IMR-90 (cell line): ENCODE measurements at places on chromosomes 11 and 22. TPM values are rescaled to one million over a fixed set of nuclear protein-coding genes. Genes with fewer than 3 reads are reported as not detected.

- no peak for DNase-seq
Observed at GRCh38 chr11:45572354-45573123, 92.9 kb downstream of the CHST1 start.

DNA sequence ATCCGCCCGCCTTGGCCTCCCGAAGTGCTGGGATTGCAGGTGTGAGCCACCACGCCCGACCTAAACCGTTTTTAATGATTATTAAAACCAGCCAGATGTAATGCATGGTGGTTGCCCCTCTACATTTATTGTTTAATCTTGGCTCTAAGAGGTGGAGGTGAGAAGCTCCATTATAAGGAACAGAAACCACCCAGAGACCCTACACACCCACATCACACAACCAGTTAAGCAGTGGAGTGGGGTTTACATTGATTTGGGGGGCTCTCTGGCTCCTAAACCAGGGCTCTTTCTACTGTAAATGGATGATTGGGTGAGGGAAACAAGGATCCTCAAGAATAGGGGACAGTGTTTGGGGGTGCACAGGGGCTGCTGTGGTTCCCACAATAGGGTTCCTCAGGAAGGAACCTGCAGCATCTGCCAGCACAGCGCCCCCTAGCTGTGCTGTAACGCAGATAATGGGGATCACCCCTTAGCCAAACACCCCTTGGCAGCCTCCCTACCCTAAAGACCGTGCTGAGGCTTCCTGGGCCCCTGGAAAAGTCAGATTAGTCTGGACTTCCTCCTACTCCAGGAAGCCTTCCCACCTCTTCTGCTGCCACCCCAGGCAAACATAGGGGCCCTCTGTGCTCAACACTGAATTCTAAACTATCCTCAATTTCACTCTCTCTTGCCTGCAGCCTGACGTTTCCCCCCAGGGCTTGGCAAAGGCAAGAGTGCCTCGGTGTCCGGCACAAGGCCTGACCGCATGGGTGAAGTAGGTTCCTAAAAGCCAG is 2.4 kb downstream of the MPST start:
- DNase-seq = peak; percentile 34

- no peak for DNase-seq
Observed at GRCh38 chr11:122755409-122755808, 82.9 kb upstream of the CRTAM start.

DNA sequence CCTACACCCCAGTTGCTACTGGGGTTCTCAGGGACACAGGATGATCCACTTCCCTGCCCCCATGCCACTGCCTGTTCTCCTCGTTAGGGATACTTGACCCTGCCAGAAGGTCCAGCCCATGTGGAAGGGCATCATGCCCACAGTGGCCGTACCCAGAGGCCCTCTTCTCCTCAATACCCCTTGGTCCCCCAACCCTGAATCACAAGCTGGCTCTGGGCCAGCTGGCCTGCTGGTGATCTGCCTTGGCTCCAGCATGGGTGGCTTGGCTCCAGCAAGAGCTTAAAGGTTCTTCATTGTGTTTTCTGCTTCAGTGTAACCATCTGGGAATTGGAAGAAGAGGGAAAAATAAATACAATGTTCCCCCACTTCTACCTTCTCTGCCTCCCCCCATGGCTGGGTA is 11.1 kb upstream of the TPBGL start:
- DNase-seq = no peak

- peak; percentile 37 for DNase-seq
Observed at GRCh38 chr22:35349704-35350538, 31.0 kb upstream of the HMOX1 start.

GRCh38 chr11:109338131-109338530 is 83.9 kb upstream of the C11orf87 start:
- no peak for DNase-seq

DNA sequence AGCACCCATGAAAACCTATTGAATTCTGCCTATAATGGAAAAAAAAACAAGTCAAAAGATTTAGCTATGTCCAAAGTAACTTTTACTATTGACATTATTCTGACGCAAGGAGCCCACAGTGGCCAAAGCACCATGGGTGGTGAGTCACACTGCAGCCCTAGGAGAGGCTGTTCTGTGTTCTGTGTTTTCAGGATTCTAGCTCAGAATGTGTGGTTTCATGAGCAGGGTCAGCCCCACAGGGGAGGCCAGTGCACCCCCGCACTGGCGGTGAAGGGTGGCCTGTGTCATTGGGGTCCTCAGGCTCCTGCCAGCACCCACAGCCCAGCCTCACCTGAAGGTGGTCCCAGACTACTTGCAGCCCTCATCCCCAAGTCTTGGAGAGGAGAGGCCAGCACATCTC is 112.2 kb downstream of the BRD1 start:
- no peak for DNase-seq

- no peak for DNase-seq
Observed at GRCh38 chr11:132123854-132124835, 753.7 kb downstream of the NTM start.

DNA sequence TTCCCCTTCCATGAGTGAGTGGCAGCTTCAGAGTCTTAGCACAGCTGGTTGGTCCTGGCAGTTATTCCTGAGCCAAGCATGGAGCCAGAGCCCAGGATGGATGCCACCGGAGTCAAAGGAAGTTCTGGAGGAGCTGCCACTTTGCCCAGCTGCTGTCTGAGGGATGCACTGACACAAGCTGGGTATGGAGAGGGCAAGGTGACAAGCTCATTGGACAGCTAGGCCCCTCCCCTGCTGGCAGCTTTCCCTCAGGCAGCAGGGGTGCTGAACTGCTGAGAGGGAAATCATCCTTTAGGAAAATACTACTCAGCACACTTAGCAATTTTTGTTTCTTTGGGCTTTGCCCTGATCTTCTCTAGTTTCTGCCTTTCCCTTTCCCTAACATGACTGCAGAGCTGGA is 99.3 kb upstream of the SESN3 start:
- no peak for DNase-seq

GRCh38 chr11:13468750-13469149 is 5.7 kb upstream of the BTBD10 start:
- no peak for DNase-seq

DNA sequence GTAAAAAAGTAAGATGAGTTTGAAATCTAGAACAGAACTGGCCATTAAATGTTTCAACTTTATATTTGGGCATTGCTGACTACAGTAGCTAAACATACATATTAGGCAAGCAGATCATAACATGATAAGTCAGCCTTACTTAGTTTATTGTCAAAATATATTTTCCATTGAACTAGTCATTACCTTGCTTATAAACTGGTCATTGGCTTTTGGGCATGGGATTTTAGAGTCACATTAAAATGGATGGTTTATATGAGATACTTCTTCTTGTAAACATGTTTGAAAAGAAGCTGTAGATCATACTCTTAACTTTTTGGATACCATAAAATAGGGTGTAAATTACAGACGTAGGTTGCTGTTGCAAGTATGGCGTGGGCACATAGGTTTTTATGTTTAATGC is 2.7 kb downstream of the HIPK3 start:
- peak; percentile 5 for DNase-seq

- peak; percentile 59 for DNase-seq
Observed at GRCh38 chr11:132744771-132745170, 787.5 kb downstream of the OPCML start.

DNA sequence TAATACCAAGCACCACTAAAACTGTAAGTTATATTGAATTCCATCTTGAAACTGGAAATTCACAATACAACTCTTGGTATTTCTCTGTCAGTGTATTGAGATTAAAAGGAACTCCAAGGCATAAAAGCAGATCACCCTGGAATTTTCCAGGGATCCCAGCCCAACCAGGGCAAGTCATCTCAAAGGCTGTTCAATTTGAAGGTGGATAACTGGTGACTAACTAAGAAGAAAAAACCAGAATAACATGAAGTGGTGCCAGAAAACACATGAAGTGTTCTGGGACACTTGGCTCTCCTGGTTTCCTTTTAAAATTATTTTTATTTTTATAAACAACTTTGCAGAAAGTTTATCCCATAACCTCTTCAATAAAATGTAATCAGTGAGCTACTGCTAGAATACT is 7.8 kb upstream of the BMAL1 start:
- peak; percentile 46 for DNase-seq

DNA sequence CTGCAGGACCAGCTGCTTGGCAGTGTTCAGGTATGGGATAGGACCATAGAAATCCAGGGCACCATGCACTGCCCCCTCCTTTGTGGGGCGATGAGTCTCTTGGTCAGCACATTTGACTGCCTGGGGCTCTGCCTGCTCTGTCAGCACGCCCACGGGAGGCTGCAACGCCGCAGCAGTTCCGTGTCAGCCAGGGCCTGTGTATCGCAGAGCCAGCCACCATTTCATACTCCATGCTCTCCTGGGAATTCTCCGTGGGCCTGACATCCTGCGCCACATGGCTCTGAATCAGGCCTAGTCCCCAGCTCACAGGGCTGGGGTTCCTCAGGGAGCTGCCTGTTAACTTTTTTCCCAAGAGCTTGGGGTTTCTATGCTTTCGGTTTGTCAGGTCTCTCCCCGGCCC is 16.9 kb upstream of the RELT start:
- DNase-seq = peak; percentile 22

DNA sequence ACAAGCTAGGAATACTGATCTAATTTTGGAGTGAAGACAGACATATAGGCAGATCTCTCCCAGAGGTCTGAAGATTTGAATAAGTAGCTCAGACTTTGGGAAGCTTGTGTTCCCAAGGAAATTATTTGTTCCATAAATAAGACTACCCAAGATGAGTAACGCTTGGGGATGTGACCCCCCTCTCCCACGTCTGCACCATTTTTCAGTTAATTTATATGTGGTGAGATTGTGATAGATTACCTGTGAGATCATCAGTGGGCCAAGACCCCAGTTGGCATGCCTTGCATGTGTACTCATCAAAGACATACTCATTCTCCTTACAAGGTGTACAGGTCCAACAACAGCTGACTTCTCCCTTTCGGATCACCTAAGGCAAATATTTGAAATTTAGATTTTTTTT is 252.8 kb upstream of the CTSC start:
- DNase-seq = no peak

Gene VPREB1
- total RNA-seq = not detected in 2 replicates

Gene KIRREL3
- 10.9 and 12.8 TPM in 2 replicates for total RNA-seq

Gene KRTAP5-8
- total RNA-seq = not detected in 2 replicates

Gene NRGN
- 0.54 and 0.83 TPM in 2 replicates for total RNA-seq

Gene OR6A2
- total RNA-seq = 0.56 and 0.72 TPM in 2 replicates
